Effector memory CD8-positive, alpha-beta T cell (primary cell): ENCODE measurements at places on chromosomes 16 and 17.

- H3K4me3 ChIP-seq = peak overlapping the region; percentile 54
- peaks cover 86% of the 10 kb centered on the region for H3K36me3 ChIP-seq
- H3K27me3 ChIP-seq = no peaks in the 10 kb centered on the region
- H3K4me1 ChIP-seq = peaks cover 31% of the 10 kb centered on the region
- peak overlapping the region; percentile 75 for H3K27ac ChIP-seq
Observed at GRCh38 chr17:49817993-49818392, 29.5 kb downstream of the KAT7 start.

DNA sequence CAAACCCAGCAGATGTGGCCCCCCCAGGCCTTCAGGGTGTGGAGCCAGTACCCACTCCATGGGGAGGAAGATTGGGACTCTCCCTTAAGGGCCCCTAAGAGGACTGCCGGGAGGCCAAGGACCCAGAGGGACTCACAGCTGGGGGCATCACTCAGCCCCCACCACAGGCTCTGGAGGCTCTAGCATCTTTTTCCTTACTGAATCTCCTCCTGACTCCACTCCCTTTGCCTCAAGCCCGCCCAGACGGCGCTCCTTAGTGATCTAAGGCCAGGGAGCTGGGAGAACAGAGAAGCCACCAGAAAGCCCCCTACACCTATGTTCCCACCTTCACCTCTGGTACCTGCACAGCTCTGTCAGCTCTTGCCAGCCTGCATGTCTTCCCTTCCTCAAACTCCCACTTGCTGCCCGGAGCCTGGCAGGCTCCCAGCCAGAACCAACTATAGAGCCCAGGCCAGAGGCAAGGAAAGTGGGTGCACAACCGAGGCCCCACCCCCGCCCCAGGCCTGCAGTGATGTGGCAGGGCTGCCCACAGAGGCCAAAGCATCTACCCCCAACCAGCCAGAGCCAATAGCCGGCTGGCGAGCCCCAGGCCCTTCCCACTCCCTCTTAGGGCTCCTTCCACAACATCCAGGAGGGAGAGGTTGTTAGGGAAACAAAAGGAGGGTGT is 22.3 kb upstream of the MPO start:
- no peak for DNase-seq
- H3K4me1 ChIP-seq = peaks cover 12% of the 10 kb centered on the region
- peak overlapping the region; percentile 67 for H3K27ac ChIP-seq
- H3K4me3 ChIP-seq = no peak overlapping the region
- H3K27me3 ChIP-seq = no peaks in the 10 kb centered on the region

- peaks cover 6% of the 10 kb centered on the region for H3K36me3 ChIP-seq
- H3K27me3 ChIP-seq = no peaks in the 10 kb centered on the region
- no peak for DNase-seq
- no peak overlapping the region for H3K4me3 ChIP-seq
- no peak overlapping the region for H3K27ac ChIP-seq
Observed at GRCh38 chr17:80689129-80689619, 144.5 kb downstream of the RPTOR start.

- no peak overlapping the region for H3K4me3 ChIP-seq
- no peaks in the 10 kb centered on the region for H3K27me3 ChIP-seq
- DNase-seq = no peak
- no peak overlapping the region for H3K27ac ChIP-seq
- H3K4me1 ChIP-seq = peaks cover 29% of the 10 kb centered on the region
Observed at GRCh38 chr17:57595426-57595825, 149.7 kb downstream of the CCDC182 start.

DNA sequence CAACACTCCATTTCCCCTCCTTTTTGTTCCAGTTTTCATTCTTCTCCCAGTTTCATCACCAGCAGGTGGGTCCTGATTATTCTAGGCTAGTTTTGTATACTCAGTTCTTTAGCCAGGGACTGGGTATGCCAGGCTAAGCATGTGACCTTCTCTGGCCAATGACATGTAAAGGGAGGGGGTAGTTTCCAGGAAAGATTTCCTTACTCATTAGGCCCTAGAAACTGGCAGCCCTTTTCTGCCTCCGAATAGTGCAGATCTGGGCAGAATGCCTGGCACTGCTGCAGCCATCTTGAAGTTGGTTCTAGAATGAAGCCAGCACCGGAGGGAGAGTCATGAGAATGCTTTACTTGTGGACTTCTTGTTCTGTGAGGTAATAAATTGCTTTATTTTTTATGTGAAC is 126.9 kb upstream of the AXIN2 start:
- no peak overlapping the region for H3K27ac ChIP-seq
- peaks cover 7% of the 10 kb centered on the region for H3K4me1 ChIP-seq
- H3K4me3 ChIP-seq = no peak overlapping the region
- H3K36me3 ChIP-seq = no peaks in the 10 kb centered on the region
- no peak for DNase-seq

DNA sequence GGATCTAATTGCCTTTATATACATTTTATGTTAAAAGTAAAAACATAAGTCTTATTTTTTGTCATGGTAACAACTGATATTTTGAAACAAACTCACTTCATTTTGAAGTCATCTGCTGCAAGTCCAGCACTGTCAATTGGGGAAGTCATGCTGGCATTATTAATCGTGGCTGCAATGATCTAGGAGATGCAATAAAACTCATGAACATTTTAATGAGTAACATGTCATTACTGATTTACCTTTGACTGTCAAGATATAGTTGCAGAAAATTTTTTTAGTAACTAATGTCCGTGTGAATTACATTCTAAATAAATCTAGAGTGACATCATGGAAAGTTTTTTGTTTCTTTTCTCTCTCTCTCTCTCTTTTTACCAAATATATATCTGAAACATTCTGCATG is 17.3 kb upstream of the KRT24 start:
- H3K27me3 ChIP-seq = peaks cover 51% of the 10 kb centered on the region
- no peaks in the 10 kb centered on the region for H3K36me3 ChIP-seq
- no peak overlapping the region for H3K27ac ChIP-seq
- no peak for DNase-seq

DNA sequence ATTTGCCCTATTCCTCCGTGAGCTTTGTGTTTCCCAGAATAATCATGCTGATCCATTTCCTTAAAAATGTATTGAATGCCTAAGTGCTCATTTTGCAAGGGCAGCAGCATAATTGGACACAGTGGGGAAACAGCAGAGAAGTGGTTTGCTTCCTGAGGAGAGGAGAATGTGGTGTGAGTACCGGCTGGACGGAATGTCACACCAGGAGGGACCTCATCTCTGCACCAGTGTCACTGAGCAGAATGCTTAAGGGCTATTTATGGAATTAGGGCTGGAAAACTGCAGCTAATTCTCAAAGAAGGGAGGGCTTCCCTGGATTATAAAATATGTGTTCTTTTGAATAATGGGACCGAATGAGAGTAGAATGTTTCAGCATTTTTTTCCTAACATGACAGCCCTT is 1100.6 kb upstream of the RBFOX1 start:
- DNase-seq = no peak
- H3K4me1 ChIP-seq = no peaks in the 10 kb centered on the region
- H3K27me3 ChIP-seq = no peaks in the 10 kb centered on the region

- no peaks in the 10 kb centered on the region for H3K4me1 ChIP-seq
- no peak overlapping the region for H3K4me3 ChIP-seq
- DNase-seq = no peak
- no peak overlapping the region for H3K27ac ChIP-seq
- peaks cover 3% of the 10 kb centered on the region for H3K36me3 ChIP-seq
Observed at GRCh38 chr17:14101976-14102375, 32.7 kb downstream of the COX10 start.

- peaks cover 6% of the 10 kb centered on the region for H3K4me1 ChIP-seq
- H3K36me3 ChIP-seq = no peaks in the 10 kb centered on the region
- no peak overlapping the region for H3K27ac ChIP-seq
Observed at GRCh38 chr17:66354981-66355380, 52.6 kb downstream of the PRKCA start.

DNA sequence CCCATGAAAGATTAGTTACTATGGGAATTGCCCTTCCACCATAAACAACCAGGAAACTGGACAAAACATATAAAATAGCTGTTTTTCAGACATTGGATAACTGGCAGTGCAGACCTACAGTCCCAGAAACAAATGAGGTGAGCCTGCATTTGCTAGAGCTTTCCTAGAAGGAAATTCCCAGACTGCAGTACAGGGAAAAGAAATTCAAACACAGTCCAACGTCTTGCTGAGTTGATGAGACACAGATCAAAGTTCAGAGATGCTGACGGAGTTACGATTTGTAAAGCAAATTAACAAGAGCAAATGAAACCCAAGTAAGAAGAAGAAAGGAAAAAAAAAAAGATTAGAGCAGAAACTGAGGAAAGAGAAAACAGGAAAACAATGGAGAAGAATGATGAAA is 41.3 kb upstream of the MNT start:
- H3K27ac ChIP-seq = no peak overlapping the region
- DNase-seq = no peak
- H3K36me3 ChIP-seq = peaks cover 43% of the 10 kb centered on the region
- no peak overlapping the region for H3K4me3 ChIP-seq
- H3K27me3 ChIP-seq = no peaks in the 10 kb centered on the region

DNA sequence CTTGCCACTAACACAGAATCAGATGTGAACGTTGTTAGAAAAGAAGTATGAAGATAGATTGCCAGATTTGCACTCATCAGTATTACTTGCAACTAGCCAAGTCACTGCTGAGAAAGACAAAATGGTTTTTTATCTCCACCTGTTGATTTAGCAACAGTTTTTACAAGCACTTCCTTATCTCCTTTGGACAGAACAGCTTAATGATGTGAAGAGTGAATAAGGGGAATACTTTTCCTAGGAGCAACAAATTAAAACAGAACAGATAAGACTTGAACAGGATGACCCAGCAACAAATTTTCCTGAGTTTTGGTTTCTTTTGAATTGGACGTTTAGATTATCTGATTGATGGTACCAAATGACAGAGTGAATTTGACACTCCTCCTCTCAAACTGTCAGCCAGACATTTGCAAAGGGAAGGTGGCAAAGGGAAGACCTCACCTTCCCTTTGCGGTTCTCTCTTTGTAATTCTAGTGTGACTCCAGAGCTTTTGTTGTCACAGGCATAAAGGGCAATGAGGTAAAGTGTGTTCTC is 130.6 kb downstream of the NLK start:
- no peaks in the 10 kb centered on the region for H3K27me3 ChIP-seq
- H3K4me1 ChIP-seq = peaks cover 4% of the 10 kb centered on the region
- peaks cover 13% of the 10 kb centered on the region for H3K36me3 ChIP-seq
- DNase-seq = no peak
- H3K4me3 ChIP-seq = no peak overlapping the region
- no peak overlapping the region for H3K27ac ChIP-seq

DNA sequence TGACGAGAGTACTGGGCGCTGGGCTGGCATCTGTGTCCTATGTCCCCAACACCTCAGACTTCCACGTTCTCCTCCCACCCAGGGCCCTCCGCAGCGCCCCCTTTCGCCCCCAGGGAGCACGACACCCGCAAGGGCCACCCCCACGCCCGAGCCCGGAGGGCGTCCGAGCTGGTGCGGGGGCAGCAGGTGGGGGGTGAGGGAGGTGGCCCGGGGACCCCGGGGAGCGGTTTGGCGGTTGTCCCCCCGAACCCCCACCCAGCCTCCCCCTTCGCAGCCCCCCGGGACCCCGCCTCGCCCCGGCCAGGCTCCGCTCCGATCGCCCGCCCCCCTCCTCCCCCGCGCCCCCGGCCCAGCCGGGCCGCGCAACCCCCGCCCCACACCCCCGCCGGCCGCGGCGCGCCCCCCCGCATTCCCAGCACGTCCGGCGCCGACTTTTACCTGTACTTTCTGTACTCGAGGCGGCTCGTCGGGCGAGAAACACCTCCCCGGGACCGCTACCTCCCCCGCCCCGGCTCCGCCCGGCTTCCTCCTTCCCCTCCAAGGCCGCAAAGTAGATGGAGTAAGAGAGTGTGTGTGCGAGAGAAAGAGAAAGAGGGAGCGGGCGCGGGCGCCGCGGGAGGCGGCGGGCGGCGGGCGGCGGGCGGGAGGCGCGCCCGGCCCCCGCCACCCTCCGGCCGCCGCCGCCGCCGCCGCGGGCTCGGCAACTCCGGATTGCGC is 901 bp downstream of the CDYL2 start:
- peak overlapping the region; percentile 91 for H3K27ac ChIP-seq
- H3K36me3 ChIP-seq = peaks cover 7% of the 10 kb centered on the region
- DNase-seq = peak; percentile 15
- peak overlapping the region; percentile 93 for H3K4me3 ChIP-seq

GRCh38 chr17:65324611-65325342 is 187.6 kb downstream of the RGS9 start:
- H3K27me3 ChIP-seq = peaks cover 35% of the 10 kb centered on the region
- no peak overlapping the region for H3K4me3 ChIP-seq
- H3K4me1 ChIP-seq = no peaks in the 10 kb centered on the region
- H3K36me3 ChIP-seq = no peaks in the 10 kb centered on the region

DNA sequence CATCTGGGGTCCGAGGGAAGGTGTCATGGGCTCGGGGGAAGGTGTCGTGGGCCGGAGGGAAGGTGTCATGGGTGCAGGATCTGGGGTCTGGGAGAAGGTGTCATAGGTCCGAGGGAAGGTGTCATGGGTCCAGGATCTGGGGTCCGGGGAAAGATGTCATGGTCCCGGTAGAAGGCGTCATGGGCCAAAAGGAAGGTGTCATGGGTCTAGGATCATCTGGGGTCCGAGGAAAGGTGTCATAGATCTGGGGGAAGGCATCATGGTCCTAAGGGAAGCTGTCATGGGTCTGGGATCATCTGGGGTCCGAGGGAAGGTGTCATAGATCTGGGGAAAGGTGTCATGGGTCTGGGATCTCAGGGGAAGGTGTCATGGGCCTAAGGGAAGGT is 942 bp downstream of the RAB40C start:
- H3K4me3 ChIP-seq = peak overlapping the region; percentile 81
- H3K36me3 ChIP-seq = peaks cover 26% of the 10 kb centered on the region
- peaks cover 44% of the 10 kb centered on the region for H3K4me1 ChIP-seq
- DNase-seq = no peak

DNA sequence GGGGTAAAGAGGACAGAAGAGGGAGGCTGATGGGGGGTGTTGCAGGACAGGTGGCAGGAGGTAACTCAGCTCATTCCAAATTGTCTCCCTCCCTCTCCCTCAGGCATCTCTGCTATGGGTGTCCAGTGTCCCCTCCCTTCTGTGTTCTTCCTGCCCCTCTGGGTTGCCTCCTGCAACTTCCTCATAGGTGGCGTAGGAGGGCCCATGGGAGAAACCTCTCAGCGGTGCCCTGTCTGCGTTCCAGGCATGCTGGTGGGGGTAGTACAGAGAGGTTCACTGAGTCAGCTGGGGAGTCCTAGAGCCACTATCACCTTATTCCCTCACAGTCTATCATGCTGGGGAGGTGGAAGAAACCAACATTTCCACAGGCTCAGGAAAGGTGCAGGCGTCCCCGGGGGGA is 14.7 kb upstream of the ODF4 start:
- H3K4me3 ChIP-seq = no peak overlapping the region
- H3K27ac ChIP-seq = no peak overlapping the region
- no peak for DNase-seq
- H3K36me3 ChIP-seq = no peaks in the 10 kb centered on the region
- peaks cover 85% of the 10 kb centered on the region for H3K27me3 ChIP-seq

- H3K36me3 ChIP-seq = peaks cover 38% of the 10 kb centered on the region
- H3K27ac ChIP-seq = peak overlapping the region; percentile 95
- peak overlapping the region; percentile 96 for H3K4me3 ChIP-seq
- DNase-seq = no peak
- peaks cover 18% of the 10 kb centered on the region for H3K4me1 ChIP-seq
- no peaks in the 10 kb centered on the region for H3K27me3 ChIP-seq
Observed at GRCh38 chr16:83808573-83809014, 816 bp downstream of the HSBP1 start.
